SW 1271 (cell line): ENCODE measurements at places on chromosomes 16 and 17.

GRCh38 chr17:48175692-48176470, 68.3 kb downstream of the SNX11 start:
- DNase-seq = no peak

DNA sequence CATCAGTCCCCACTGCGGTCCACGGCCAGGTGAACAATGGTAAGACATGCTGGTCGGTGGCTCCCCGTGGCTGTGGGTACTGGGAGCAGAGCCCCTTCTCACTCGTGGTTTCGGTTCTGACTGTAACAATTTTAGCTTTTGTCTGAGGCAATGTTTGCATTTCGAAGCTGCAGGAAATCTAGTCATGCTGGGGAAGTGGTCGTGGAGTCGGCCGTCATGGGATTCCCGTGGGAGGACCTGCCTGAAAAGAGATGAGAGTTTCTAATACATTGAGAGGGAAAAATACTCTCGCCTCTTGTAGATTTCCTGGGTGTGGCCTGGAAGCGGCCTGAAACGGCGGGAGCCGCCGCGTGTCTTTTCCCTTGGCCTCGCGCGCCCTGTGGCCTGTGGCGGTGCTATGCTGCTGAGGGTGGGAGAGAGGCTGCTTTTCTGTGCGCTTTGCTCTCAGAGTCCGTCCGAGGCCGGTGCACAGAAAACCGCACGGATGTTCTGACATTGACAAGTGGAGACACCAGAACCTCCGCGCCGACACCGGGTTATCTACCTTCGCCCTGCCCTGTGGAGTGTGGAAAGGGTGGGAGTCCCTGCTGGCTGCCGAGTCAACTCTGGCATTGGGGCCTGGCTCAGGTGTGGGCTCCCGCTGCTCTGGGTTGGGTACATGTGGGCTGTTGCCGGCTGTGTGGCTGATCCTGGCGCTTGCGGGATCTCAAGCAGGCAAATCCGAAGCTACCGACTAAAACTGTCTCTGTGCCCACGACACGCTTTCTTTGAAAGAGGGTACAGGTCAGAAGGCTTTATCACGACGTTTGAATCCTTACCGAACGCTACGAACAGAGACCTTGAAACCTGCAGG, 60.8 kb downstream of the WDR45B start:
- no peak for DNase-seq

- no peak for DNase-seq
Measured at GRCh38 chr16:57826706-57827625, 24.7 kb upstream of the KIFC3 start.

GRCh38 chr16:89119661-89120141, 26.0 kb downstream of the ACSF3 start:
- DNase-seq = no peak

DNA sequence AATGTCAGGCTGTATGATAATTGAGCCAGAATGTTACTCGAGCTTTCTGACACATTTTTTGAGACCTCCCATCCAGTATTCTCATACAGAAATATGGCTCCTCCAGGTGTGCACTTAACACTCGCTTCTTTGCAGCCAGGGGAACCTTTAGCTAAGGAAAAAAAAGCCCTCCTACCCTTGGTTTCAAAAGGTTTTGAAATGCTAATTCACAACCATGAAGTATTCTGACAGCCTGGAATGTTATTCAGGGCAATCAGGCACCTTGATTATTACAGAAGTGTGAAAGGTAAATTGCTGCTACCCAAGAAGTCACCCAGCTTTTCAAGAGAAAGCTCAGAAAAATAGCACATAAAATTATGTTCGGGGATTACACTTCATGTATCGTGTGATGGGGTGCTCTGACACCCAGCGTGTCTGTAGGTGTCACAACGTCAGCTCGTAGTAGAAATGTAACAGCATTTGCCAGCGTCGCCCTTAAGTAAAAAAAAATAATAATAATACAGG, 41.1 kb downstream of the NTN1 start:
- no peak for DNase-seq

GRCh38 chr16:3121851-3122467, 9.6 kb downstream of the ZNF205 start:
- DNase-seq = no peak
